ENCODE measurements at places on chromosomes 5 and 9.

GRCh38 chr5:62692946-62693713 lies 114.5 kb downstream of the LRRC70 start:
- no peak for DNase-seq

- no peak for DNase-seq
These were observed 29.2 kb downstream of the RUSC2 start for GRCh38 chr9:35518981-35519679.

- no peak for DNase-seq
These were observed 8.4 kb downstream of the SREK1IP1 start for GRCh38 chr5:64759960-64760660.

DNA sequence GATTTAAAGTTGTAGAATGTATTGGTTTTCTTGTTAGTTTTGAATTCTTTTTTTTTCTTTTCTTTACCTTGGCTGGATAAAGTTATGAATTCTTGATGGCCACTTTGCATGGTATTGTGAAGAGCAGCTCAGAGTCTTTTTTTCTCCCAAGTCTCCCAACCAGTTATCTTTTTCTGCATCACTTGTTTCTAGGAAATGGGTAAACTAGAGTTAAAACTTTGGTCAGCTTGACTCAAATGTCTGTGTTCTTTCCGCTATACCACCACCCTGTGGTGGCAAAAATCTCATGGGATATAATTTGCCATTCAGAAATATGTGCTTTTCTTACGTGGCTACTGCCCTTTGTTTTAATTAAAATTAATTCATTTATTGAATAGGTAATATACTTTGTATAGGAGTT lies 113.2 kb downstream of the UNC13B start:
- no peak for DNase-seq

GRCh38 chr5:52043543-52043942 lies 660.3 kb downstream of the ISL1 start:
- no peak for DNase-seq

DNA sequence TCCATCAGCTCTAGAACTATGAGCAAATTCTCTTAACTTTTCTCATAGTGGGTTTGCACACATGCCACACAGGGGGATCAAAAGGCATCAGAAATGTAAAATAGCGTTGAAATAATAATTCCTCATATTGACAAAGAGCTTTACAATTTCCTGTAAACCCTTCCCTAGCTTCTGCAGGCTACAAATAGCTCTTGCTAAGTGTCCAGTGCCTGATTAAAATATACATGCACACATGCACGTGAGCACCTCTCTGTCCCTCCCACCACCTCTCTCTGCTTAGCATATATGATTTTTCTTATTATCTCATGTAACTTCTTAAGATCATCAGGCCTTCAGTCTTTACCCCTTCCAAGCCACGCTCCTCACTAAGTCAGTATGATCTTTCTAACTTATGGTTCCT lies 13.7 kb upstream of the PPP2R2B start:
- DNase-seq = no peak

- no peak for DNase-seq
These were observed 34.2 kb downstream of the EXD3 start for GRCh38 chr9:137388589-137389427.
